ENCODE measurements at places on chromosomes 5 and 9.

GRCh38 chr9:5438301-5439162 lies 807 bp upstream of the PLGRKT start:
- DNase-seq: no peak

- DNase-seq: no peak
Observed at GRCh38 chr9:15834541-15834940, 281.7 kb downstream of the CCDC171 start.

GRCh38 chr5:57324181-57324580 lies 150.3 kb downstream of the GPBP1 start:
- no peak for DNase-seq

DNA sequence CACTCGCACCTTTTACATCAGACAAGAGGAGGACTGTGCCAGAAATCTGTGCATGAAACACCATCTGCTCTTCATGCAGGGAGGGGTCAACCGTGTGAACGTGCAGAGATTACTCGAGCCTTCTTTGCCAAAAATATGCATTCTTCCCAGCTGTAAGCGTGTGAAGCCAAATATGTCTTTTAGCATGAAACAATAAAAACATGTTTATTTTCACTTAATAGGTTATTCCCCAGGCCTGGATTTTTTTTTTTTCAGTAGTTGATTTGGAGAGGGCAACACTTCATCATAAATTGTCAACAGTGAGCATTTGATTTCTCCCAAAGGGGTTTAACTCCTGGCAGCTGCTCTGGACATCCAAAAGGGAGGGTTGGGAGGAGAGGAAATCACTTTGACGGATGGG lies 23.8 kb downstream of the PLAC8L1 start:
- DNase-seq: no peak

GRCh38 chr9:85420750-85421149 lies 321.0 kb downstream of the AGTPBP1 start:
- DNase-seq: no peak
